ENCODE measurements at places on chromosomes 7 and 10. TPM values are rescaled to one million over a fixed set of nuclear protein-coding genes. Genes with fewer than 3 reads are reported as not detected.
A peak's percentile ranks its signal among the peaks of the same experiment; 100 is the strongest.

Gene MAD1L1
- total RNA-seq, result 40.0 TPM

Gene C10orf143
- 4.4 TPM for total RNA-seq

Gene CHRM2
- not detected for total RNA-seq

GRCh38 chr10:92574548-92575261, 812 bp upstream of the IDE start:
- peak overlapping the region; percentile 90 for H3K27ac ChIP-seq
- peaks cover 27% of the 10 kb centered on the region for H3K4me1 ChIP-seq
- H3K27me3 ChIP-seq, result no peaks in the 10 kb centered on the region
- H3K4me3 ChIP-seq, result peak overlapping the region; percentile 71
- H3K36me3 ChIP-seq, result peaks cover 2% of the 10 kb centered on the region
- no peak for DNase-seq

DNA sequence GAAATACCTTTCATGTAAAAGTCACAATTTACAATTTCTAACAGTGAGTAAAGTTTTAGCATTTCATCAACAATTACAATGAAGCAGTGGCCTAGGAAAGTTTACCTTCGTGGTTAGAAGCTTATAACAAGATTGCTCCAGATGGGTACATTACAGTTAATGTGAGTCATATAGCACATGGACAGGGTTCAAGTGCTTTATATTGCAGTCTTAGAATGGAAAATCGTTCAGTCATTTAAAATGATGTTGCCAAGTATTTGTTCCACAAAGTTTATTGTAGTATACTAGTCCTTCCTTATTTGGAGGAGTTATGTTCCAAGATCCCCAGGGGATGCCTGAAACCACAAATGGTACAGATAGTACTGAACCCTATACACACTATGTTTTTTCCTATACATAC, 174.6 kb upstream of the TARP start:
- peaks cover 3% of the 10 kb centered on the region for H3K27me3 ChIP-seq
- no peak overlapping the region for H3K4me3 ChIP-seq
- no peak overlapping the region for H3K27ac ChIP-seq
- H3K4me1 ChIP-seq, result no peaks in the 10 kb centered on the region

- no peaks in the 10 kb centered on the region for H3K36me3 ChIP-seq
- H3K27me3 ChIP-seq, result peaks cover 24% of the 10 kb centered on the region
- H3K4me3 ChIP-seq, result no peak overlapping the region
- no peak overlapping the region for H3K27ac ChIP-seq
Measured at GRCh38 chr10:118356628-118357027, 14.5 kb upstream of the FAM204A start.

DNA sequence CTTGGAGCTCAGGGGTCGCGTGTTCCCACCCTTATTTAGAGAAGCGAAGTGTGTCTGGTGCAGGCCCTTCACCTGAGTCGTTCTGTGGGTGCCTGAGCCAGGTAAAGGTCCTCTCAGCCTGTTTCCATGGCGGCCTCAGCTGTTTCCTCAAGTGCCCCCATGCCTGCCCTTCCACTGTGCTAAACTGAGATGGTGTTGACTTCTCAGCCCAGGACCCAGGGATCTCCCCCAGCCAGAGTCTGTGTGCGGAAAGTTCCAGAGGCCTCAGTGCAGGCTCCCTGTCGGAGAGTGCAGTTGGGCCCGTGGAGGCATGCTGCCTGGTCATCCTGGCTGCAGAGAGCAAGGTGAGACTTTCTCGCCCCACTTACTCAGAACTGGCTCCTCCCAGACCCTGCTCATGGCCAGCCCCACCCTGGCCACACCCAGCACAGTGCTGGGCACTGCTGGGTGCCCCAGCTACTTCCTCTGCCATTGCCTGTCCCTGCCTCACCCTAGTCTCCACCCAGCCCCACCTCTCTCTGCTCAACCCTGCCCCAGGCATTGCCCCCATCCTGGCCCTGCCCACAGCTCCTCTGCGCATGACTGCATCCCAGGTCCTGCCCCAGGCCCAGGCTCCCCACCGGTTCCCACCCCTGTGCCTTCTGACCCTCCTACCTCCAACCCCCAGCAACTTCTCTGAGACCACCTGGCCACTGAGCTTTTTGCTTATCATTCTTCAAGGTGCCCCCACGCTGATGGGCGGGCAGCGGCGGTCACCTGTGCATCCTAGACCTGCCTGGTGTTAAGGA, 20.3 kb downstream of the NACAD start:
- H3K4me3 ChIP-seq, result no peak overlapping the region
- H3K27ac ChIP-seq, result peak overlapping the region; percentile 27
- peaks cover 8% of the 10 kb centered on the region for H3K4me1 ChIP-seq
- H3K36me3 ChIP-seq, result peaks cover 46% of the 10 kb centered on the region

Measured in activated CD8-positive, alpha-beta T cell treated with anti-CD3 and anti-CD28 coated beads for 36 hours (primary cell).